ENCODE measurements at places on chromosomes 1 and 21.
A peak's percentile ranks its signal among the peaks of the same experiment; 100 is the strongest.

DNA sequence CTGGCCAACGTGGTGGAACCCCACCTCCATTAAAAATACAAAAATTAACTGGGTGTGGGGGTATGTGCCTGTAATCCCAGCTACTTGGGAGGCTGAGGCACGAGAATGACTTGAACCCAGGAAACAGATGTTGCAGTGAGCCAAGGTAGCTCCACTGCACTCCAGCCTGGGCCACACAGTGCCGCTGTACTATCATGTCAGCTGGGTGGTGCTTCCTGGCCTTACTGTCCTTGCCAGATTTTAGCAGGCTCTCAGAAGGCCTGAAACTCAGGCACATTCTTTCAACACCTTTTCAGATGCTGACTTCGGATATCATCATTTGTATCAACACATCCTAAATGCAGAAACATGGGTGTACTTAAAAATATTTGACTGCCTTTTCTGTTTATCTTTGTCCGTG, 31.6 kb upstream of the NBL1 start:
- DNase-seq = no peak

GRCh38 chr1:51327386-51327785, 3.0 kb downstream of the TTC39A start:
- DNase-seq = no peak

- no peak for DNase-seq
Observed at GRCh38 chr21:14876524-14876840, 188.3 kb downstream of the NRIP1 start.

- DNase-seq = no peak
Observed at GRCh38 chr1:36919491-36920145, 114.7 kb downstream of the GRIK3 start.

GRCh38 chr21:26909972-26910371, 56.9 kb downstream of the ADAMTS5 start:
- no peak for DNase-seq

GRCh38 chr1:64363111-64363510, 106.8 kb upstream of the CACHD1 start:
- DNase-seq = no peak

GRCh38 chr1:91846007-91846638, 39.8 kb downstream of the TGFBR3 start:
- no peak for DNase-seq

DNA sequence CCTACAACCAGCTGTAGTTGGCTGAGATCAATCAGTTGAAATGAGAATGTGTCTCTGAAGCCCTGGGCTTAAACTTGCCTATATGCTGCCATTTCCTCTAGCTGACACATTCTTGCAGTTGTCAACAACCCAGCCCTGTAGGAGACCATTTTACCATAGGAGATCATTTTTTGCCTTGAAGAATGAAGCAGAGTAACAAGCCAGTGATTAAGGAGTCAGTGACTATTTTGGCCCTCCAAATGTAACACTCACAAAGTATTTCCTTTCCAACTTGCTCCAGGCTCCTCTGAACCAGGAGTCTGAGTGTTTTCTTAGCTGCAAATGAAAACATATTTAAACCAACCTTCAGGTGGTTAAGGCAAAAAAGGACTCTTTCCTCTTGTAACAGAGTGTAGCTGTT, 183.5 kb downstream of the ZZZ3 start:
- no peak for DNase-seq

GRCh38 chr21:46560568-46561444, 44.1 kb downstream of the S100B start:
- DNase-seq = no peak

- no peak for DNase-seq
Observed at GRCh38 chr21:44438531-44439210, 16.6 kb upstream of the LRRC3 start.

GRCh38 chr1:182869241-182869666, 30.1 kb downstream of the DHX9 start:
- DNase-seq = no peak

GRCh38 chr1:156601892-156602291, 613 bp upstream of the GPATCH4 start:
- no peak for DNase-seq

DNA sequence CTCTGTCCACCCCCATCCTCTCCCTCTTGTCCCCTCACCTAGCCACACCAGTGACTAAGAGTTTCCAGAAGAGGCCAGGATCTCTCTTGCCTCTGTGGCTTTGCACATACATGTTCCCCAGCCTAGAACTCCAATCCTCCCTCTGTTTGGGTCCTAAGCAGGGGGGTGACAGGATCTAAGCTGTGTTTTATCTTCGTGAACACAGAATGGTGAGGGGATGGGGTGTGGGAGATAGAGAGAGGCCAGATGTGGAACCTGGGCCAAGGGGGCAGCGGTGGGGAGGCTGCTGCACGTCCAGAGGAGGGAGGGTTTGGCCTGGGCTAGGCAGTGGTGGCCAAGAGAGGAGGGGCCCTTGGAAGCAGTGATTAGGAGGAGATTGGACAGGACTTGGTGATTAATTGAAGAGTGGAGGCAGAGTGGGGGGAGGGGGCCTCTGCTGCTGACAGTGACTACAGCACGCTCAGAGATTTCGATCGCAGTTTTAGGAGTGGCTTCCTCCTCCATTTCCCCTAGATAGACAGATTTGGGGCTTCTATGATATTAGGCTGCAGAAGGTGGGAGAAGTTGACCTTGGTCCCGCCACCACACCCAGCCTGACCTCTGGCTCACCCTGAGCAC, 17.1 kb upstream of the ADGRB2 start:
- no peak for DNase-seq

- no peak for DNase-seq
Observed at GRCh38 chr1:43983253-43983899, 4.4 kb downstream of the B4GALT2 start.

DNA sequence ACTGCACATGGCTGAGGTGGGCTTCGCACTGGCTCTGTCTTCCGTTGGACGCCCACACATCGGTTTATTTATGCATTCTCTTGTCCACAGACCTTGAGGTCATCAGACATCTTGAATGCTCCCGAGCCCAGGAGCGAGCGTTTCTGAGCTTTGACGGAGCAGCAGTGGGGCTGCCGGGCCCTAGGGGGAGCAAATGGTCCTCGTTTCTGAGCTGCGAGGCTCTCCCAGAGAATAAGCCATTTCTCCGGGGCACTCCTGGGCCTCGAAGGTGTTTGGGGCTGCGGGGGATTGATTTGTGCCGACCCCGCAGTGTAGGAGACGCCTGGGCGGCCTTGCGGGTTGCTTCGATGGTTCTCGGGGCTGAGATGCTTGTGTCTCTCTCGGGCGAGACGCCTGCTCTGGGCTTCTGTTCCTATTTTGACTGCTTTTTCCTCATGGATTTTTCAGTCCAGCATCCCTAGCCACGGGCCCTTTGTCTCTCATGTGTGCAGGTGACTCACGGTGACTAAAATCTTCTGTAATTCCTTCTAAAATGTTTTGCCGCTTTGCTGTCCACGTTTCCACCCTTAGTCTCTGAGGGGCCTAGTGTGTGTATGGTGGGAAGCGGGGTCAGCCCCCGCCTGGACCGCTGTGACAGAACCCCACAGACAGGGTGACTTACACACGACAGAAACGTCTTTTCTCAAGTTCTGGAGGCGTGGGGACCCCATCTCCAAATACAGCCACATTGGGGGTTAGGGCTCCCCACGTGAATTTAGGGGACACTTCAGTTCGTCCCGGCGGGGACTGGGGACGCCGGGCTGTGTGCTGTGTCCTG, 62.1 kb downstream of the FAAP20 start:
- no peak for DNase-seq

DNA sequence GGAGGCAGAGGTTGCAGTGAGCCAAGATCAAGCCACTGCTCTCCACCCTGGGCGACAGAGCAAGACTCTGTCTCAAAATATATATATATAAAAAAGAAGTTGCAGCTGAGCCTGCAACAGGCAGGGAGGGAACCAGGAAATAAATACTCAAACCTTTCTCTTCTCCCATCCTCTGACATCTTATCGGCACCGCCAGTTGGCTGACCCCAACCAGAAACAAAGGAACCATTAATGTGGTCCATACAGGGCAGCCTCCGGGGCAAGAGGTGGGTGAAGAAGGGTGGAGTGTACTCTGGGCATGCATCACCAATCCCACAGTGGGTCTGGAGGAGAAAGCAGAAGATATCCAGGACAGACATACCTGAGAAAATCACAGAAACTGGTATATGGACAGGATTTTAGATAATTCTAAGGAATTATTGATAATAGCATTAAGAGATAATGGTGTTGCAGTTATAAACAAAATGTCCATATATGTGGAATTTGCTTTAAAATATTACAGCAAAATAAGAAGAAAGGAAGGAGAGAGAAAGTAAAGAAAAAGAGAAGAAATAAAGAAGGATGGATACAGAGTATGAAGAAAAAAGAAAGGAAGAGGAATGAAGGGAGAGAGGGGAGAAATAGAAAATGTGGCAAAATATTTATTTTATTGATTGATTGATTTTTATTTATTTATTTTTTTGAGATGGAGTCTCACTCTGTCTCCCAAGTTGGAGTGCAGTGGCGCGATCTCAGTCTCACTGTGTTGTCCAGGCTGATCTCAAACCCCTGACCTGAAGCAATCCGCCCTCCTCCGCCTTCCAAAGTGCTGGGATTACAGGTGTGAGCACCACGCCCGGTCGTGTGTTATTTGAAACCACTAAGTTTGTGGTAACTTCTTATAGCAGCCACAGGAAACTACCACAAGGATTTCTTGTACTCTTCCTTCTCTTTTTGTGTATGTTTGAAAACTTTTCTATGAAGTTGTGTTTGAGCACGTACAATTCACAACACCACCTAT, 4.1 kb upstream of the PTAFR start:
- DNase-seq = no peak

- DNase-seq = no peak
Observed at GRCh38 chr1:40197656-40198055, 36.5 kb downstream of the RLF start.

GRCh38 chr1:110059133-110059863, 11.2 kb downstream of the ALX3 start:
- DNase-seq = no peak

DNA sequence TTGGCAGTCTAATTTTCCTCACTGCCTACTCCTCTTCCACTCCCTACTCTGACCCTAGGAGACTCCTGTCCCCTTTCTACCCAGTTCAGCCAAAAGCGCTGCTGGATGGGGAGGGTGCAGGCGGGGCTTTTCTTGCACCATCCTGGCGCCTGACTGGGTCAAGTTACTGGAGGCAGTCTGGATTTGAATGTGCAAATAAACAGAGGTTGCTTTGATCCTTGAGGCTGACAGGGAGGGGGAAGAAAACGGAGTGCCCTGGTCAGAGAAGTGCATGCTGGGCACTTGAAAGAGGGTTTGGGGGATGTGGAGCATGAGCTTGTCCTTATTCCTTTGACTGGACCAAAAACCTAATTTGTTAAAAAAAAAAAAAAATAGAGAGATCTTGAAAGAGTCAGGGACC, 76.8 kb upstream of the SOX13 start:
- DNase-seq = no peak

- DNase-seq = no peak
Observed at GRCh38 chr1:44345187-44345775, 9.8 kb downstream of the ERI3 start.

DNA sequence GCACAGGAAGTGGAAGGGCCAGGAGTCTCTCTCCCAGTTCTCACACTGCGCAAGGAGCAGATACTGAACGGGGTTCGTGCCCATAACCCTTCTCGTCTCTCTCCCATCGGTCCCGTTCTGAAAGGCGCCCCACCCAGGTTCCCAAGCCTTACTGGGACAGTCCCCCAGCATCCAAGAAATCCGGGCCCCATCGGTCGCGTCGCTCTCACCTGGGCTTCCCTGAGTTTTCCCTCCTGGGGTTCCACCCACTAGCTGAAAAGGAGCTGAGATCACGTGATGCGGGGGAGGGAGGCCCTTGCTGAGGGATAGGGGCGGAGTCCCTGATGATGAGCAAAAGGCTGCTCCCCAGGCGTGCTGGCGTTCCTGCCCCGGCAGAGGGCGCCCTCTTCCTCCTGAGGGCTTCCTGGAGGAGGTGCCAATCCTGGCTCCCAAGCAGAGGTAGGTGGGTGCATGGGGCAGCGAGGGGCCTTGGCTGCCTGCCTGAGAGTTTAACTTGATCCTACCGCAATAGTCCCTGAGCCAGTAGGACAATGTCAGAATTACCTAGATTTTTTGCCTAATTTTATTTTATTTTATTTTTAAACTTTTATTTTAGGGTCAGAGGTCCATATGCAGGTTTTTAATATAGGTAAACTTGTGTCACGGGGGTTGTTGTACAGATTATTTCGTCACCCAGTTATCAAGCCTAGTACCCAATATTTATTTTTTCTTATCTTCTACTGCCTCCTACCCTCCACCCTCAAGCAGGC, at the start of gene SPOCD1:
TSS of gene SPOCD1 (minus strand) at position 271 of the 749 bp plus-strand sequence. CDS start 689 bp downstream, outside the sequence.
- DNase-seq = peak; percentile 53

DNA sequence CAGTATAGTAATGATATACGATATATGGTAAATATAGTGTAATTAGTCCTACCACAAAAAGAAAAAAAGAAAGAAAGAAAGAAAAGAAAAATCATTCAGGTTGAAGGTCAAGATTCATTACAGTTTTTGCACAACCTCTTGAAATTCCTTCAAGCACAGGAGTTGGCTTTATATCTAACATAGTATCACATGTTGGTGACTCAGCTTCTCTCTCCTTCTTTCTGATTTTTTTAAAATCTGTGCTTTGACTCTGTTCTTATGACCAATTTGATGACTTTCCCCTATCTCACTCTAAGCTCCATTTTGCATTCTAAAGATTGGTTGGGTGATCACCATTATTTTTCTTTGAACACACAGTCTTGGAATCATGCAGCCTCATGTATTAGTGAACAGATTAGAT, 148.2 kb upstream of the COL11A1 start:
- no peak for DNase-seq

GRCh38 chr1:176199707-176200106, 7.4 kb downstream of the COP1 start:
- DNase-seq = no peak

DNA sequence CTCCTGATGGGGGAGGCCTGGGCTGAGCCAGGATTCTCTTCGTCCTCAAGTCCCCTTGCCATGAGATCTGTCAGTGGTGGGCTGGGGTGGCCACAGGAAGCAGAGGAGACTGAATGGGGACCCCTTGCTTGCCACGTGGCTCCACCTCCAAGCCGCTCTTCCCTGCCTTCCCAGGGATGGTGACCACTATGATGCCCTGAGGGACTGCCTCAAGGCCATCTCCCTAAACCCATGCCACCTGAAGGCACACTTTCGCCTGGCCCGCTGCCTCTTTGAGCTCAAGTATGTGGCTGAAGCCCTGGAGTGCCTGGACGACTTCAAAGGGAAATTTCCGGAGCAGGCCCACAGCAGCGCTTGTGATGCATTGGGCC, 20.9 kb upstream of the TMEM222 start:
- DNase-seq = no peak

GRCh38 chr1:99700020-99700419, 54.1 kb downstream of the PALMD start:
- no peak for DNase-seq

DNA sequence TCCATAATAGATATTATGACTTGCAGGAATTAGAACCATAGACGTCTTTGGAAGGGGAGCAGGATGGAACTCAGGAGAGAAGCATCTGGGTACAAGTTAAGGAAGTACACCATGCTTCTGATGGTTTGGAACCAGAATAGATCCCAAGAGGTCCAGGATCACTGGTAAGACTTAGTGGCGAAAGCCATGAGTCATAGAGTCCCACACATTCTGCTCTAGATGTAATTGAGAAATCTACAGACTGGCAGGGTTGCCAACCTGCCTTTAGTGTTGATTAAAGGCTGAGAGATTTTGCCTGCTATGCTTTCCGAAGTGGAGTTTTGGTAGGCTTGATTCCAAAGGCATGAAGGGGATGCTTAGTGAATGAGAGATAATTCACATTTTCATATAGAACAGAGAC, 57.1 kb upstream of the C1orf87 start:
- DNase-seq = no peak

- DNase-seq = no peak
Observed at GRCh38 chr21:27261676-27262075, 294.8 kb upstream of the ADAMTS5 start.

- no peak for DNase-seq
Observed at GRCh38 chr1:208251911-208252835, 8.0 kb upstream of the PLXNA2 start.
